Cortex of kidney (tissue), 1 donor: ENCODE measurements at places on chromosomes 3 and 15.

DNA sequence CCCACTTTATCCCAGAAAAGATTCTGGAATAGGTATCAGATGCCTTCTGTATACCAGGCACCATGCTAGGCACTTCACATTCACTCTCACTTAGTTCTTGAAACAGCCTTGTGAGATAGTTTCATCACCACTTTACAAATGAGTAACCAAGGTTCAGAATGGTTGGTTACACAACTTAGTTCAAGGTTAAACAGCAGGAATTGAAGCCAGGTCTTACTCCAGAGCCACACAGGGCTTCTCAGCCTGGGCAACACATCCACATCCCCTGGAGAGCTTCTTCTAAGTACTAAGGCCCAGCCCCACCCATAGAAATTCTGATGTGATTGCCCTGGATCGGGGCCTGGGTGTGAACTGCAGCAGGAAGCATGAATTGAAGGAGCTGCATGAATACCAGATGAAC, 18.6 kb downstream of the WHAMM start:
- no peak for DNase-seq

DNA sequence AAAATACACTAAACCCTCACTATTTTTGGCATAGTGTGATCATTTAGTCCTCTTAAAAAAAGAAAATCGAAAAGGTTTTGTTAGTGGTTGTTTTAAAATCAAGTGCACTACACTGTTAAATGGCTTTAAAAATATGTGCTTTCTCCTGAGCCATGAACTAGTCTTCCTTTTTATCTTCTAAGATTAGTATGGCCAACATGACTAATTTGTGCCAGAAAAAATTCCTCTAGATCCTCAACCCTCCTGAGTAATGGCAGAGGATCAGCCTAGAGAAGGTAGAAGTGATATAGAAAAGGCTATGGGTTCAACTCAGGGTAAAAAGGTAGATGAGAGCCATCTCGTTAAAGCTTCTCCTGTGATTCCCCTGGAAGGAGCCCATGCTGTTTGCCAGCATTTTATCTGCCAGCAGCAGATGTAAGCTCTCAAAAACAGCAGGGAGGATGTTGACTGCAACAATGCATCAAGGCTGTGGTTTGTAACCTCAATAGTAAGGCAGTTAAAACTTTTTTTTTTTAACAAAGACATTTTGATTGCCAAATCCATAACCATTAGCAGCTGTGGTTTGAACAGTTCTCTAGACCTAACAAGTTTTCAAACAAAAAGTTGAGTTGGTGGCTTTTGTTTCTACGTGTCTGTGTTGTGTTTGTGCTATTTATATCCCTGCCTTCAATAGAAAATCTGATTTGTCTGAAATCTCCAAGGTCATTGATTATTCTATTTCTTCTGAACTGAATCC, 30.2 kb upstream of the ZNF609 start:
- no peak for DNase-seq

GRCh38 chr15:85702321-85703101, 92.2 kb downstream of the KLHL25 start:
- DNase-seq: no peak

GRCh38 chr3:197575362-197575761, 19.6 kb upstream of the BDH1 start:
- DNase-seq: no peak

GRCh38 chr3:4496087-4496452, 2.9 kb downstream of the ITPR1 start:
- no peak for DNase-seq

DNA sequence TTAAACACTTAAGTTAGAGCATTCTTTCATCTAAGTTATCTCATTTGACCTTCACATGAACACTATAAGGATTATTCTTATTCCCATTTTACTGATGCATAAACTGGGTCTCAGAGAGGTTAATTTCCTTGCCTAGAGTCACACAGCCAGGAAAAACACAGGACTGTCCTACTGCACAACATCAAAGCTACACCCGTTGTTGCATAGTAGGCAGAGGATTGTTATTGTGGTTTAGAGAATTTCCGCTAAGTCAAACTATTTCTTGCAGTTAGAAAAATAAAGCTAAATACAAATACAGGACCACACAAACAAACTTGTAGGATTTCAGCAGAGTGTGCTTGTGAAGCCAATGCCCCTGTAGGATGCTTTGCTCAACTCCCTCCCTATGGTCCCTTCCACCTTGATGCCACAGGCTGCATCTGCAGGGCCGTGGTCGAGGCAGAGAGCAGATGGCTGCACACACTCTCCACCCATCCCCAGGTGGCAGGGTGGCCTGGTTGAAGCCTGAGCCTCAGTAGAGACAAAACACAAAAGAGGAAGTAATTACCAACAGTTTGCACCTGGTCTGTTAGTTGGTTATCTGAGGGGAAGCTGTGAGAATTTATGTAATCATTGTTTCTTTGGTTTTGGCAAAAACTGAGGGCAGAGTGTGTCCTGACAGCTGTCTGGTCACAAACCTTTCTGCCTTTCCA, 41.1 kb upstream of the SKOR1 start:
- DNase-seq: no peak
